Activated T-helper 9 cell treated with anti-CD3 and anti-CD28 coated beads, Interleukin-2, amount 50 U/mL, for 16 hours (primary cell): ENCODE measurements at places on chromosomes 16 and 17.
A peak's percentile ranks its signal among the peaks of the same experiment; 100 is the strongest.

DNA sequence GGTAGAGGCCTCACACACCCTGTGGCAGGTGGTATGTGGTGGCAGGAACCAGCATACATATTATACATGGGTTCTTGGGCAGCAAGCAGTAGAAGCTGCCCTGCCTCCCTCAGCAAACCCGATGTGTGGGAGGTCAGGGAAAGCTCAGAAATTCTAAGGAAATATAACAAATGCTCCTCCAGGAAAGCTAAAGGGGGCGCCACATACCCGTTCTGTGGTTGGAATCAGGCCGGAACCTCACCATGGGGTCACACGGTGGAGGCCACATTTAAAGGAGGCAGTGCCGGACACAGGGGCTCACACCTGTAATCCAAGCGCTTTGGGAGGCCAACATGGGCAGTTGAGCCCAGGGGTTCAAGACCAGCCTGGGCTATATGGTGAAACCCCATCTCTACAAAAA, 12.4 kb upstream of the KATNB1 start:
- DNase-seq = no peak

- DNase-seq = no peak
These were observed 3.5 kb downstream of the KRT38 start for GRCh38 chr17:41437254-41437653.

DNA sequence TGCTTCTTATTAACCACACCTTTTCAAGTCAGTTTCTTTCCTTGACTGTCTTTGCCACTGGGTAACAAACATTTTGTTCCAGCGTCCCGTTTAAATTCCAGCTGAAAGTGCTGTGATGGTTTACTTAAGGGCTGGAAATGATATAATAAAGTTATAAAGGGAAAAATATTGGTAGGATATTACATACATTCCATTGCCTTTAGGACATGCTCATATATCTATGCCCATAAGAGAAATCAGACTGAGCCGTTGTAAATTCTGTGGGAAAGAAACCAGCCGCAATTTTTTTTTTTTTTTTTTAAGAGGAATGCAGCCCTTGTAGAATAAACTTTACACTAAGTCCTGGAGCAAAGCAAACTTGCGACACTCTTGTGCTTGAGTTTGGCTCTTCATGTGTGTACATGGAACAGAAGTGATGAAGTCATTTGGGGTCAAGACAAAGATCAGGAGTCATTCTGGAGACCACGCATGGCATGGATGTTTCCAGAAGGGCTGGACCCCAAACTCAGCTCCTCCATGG, 210.9 kb downstream of the XYLT1 start:
- no peak for DNase-seq

GRCh38 chr17:18261146-18261515, 669 bp downstream of the MIEF2 start:
- no peak for DNase-seq

GRCh38 chr17:360092-360750, 7.6 kb upstream of the RPH3AL start:
- DNase-seq = no peak

DNA sequence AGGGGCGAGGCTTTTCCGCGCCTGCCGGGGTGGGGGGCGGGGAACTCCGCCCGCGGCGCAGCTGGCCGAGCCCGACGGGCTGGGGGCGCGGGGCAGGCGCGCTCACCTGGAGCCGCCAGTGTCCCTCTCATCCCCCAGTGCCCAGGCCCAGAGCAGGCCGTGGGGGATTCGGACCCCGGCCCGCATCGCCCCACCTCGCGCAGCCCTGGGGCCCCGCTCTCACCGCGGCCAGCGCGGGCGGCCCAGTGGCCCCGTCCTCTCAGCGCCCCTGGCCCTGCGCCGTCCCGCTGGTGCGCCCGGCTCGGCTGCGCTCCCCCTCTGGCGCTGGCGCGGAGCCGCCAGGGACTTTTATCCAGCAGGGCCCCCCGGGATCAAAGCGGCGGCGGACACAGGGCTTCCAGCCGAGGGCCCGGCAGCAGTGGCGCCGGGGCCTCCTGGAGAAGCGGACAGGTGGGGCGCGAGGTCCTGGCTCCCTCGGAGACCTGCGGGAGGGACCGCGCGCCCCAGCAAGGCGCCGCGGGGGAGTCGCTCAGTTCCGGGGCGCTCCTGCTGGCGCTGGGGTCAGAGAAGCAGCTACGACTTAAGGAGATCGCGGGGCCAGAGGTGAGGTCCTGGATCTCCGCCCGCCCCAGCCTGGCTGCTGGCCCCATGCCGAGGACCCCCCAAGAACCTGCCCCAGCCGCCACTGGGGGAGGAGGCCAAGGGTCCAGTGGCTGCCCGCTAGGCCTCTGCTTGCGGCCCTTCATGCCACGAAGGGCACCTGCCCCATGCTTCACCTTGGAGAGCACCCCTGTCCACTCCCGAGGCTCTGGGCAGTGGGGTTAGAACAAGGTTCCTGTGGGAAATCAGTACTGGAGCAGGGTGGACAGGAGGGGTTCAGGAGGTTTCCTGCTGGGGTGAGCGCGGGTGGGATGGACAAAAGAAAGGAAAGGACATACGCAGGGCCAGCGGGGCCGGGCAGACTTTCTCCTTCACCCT, 823 bp upstream of the NOTUM start:
- DNase-seq = no peak

DNA sequence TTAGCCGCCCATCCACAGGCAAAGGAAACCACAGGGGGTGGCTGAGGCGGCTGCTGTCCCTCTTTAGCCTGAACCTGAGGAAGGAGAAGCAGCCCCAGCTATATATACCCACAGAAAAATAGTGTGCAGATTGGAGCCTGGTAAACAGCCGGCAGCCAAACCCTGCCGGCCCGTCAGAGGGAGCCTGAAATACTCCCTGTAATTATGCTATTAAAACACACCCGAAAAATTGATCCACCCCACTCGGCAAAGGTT, 6.8 kb downstream of the PIEZO1 start:
- no peak for DNase-seq

DNA sequence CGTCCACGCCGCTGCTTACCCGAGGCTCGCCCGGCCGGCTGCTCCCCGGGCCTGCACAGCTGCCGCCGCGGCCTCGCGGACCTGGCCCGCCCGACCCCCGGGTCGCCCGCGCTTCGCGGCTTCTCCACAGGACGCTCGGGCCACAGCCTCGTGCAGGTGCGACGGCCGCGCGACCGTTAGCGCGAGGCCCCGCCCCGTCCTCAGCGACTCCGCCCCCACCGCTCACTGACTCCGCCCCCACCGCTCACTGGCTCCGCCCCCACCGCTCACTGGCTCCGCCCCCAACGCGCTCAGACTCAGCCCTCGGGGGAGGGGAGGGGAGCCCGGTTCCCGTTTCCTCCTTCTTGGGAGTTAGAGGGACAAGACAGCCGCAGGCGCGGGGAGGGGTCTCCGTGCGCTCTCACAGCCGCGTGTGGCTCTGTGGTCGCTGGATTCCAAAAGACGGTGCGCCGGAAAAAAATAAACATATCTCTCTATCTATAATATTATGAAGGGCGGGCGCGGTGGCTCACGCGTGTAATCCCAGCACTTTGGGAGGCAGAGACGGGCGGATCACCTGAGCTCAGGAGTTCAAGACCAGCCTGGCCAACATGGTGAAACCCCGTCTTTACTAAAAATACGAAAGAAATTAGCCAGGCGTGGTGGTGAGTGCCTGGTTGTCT, at the start of gene MEIOB:
Gene MEIOB (minus strand): TSS at position 191 of the 662 bp plus-strand sequence. CDS start 3,989 bp downstream, outside the sequence.
- DNase-seq = peak; percentile 20

DNA sequence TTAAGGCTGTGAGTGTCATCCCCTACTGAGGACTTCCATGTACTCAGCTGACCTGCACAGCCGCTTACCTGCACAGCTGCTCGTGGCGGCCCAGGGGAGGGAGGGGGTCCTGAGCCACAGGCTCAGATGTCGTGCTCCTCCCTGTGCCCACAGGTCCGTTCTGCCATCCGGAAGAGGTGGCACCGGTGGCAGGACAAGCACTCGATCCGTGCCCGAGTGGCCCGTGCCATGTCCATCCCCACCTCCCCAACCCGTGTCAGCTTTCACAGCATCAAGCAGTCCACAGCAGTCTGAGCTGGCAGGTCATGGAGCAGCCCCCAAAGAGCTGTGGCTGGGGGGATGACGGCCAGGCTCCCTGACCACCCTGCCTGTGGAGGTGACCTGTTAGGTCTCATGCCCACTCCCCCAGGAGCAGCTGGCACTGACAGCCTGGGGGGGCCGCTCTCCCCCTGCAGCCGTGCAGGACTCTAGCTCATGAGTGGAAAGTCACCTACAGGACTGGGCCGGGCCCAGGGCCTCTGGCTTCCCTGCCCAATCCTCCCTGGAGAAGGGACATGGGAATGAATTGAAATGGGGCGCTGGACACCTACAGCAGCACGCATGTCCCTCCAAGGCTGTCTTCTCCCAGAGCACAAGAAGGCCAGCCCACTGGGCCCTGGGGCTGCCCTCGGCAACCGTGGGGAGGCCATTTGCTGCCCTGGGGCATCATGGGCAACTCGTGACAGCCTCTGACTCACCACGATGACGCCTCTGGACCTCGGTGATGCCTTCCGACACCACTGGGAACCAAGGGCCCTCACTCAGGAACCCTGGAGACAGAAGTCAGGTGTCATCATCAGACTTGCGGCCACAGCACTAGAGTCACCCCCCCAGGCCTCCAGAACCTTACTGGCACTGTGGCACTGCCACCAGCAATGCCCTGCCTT, 9.9 kb upstream of the SPPL2C start:
- no peak for DNase-seq

DNA sequence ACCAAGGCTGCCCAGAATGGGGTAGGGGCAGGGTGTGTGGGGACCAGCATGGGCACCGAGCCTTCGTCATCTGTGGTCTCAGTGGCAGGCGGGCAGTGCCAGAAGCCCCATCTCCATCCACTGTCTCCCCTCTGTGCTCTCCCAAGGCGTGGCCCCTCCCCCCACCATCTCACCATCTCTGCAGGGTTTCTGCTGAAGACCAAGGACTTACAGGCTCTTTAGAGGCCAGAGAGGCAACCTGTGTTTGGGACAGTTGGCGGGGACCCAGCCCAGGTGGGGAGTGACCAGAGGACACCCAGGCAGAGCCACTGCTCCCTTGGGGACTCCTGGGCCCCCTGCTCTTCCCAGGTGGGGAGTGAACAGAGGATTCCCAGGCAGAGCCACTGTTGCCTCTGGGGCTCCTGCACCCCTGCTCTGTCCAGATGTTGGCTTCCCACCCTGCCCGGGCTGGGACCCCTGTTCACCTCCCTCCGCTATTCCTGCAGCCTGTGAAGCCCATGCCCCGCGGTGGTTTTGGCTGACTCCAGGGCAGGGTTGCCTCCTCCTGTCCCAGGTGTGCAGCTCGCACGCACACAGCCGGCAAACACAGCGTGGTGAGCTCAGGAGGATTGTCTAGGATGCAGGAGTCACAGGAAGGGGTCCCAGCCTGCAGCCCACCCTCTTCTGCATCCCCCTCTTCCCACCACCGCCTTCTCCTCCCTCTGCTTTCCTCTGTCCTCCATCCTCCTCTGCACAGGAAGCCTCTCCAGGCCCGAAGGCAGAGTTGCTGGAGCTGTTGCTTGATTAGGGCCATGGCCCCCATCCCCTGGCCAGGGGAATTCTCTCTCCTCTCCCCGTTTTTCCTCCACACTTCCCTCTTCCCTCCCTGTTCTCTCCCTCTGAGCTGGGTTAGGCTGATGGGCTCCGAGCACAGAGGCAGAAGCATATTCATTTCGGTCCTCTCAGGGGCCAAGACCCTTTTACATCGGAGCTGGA, 45.0 kb downstream of the SLC7A5 start:
- no peak for DNase-seq

DNA sequence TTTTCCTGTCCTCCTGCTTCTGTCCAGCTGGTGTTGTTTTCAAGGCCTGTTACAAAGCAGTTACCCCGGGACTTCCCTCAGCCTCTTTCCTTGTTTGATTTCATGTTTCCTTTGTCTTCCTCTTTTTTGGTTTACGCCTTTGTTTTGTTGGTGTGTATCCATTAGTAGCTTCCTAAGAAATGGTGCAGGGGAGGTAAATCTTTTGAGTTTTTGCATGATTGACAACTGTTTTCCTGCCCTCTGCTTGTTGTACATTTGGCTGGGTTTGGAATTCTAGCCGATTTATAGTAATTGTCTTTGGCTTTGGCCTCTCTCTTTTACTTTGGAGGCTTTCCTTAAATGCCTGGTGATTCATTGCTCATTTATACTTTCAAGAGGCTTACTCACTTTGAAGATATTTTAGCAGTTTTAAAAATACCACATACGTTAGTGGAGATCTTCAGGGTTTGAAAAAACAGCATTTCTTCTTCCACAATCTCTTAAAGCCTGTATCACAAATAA, 32.8 kb downstream of the DNAH2 start:
- no peak for DNase-seq

GRCh38 chr17:17509601-17510425, 13.6 kb upstream of the RASD1 start:
- no peak for DNase-seq

GRCh38 chr16:73735018-73735417, 561.6 kb upstream of the PSMD7 start:
- DNase-seq = no peak

DNA sequence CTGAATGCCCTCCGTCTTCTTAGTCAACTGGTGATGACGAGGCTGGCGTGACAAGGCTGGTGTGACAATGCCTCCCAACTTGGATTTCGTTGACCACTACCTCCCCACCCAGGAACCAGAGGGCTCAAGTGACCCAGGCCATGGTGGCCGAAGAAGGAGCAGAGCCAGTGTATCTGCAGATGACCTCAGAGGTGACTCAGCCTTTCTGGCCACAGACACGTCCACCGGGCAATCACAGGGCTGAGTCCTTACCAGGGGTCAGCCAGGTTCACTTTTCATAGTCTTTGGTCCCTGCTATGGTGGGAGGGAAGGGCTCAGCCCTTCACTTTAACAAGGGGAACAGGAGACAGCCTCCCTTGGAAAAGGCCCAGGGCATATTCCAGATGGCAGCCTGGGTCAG, 116.3 kb downstream of the MAF start:
- DNase-seq = no peak

GRCh38 chr16:4249530-4250308, 7.8 kb upstream of the SRL start:
- no peak for DNase-seq

DNA sequence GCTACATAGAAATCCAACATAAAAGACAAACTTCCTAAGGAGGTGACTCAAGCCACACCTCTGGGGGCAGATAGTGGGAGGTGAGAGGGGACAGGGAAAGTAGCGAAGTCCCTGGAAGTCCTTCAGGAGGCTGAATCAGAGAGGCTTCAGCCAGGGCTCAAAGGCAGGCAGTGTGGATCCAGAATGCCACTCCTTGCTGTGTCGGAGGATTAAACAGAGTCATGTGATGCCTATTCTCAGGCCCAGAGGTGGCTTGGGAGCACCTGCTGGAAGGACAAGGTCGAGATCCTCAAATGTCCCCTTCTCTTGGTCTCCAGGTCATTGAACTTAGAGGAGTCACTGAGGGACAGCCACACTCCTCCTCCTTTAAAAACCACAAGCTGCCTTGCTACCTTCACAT, 391.1 kb downstream of the SOX9 start:
- DNase-seq = no peak

- DNase-seq = no peak
These were observed 834 bp upstream of the STAT3 start for GRCh38 chr17:42389135-42389417.

- DNase-seq = no peak
These were observed 42.9 kb upstream of the TEKT3 start for GRCh38 chr17:15384142-15384787.
